ENCODE measurements at places on chromosomes 5 and 9.

DNA sequence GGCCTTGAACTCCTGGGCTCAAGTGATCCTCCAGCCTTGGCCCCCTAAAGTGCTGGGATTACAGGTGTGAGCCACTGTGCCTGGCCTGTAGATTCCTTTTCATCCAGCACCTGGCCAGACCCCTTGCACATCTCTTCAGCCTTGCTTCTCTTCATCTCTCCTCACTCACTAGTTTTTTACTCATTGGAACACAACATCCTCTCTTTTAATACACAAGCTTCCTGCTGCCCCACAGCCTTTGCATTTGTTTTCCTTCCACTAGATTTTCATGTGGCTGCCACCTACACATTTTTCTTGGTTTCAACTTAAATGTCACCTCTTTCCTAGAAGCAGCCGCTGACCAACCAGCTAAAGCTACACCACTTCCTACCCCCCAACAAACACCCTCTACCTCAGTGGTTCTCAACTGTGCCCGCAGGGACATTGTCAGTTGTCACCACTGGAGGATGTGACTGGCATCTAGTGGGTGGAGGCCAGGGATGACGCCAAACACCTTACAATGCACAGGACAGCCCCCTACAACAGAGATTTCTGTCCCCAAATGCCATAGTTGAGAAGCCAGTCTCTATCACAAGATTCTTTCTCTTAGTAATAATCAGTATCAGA lies 33.7 kb downstream of the HAVCR1 start:
- no peak for DNase-seq

- DNase-seq: no peak
Measured at GRCh38 chr5:157166214-157167213, at the start of gene GARIN3. TSS of gene GARIN3 (minus strand) at chr5:157166264. CDS start at chr5:157166168, 96 bp downstream.

DNA sequence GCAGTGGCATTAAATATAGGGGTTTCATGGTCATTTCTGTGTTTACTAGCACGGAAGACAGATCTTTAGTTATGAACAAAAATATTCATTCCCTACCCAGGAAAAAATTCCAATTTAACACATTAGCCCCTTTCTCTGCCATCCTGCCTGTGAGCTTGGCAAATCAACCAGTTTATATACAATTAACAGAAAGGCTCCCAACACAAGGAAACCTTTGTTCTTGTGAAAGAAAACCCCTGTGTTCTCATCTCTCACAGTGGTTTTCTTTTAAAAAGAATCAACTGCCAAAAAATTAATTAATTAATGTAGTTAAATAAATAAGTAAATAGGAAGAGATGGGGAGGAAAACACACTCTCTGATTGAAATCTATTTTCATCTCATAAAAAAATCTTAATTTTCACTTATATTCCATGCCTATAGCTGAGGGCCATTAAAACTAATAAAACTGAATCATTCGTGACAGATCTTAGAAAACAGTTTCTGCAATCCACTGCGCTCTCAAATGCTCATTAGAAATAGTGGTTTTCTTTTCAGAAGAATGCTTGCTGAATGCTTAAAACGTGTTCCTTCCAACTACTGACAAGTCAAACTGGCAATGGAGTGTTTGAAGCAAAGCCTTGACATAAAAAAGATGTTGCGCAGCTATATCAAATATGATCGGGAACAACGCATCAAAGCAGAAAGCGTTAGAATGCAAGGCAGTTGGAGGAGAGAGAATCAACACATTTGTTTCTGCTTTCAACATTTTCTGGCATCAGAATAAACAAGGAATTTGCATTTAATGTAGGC lies 387.7 kb downstream of the TLR4 start:
- DNase-seq: no peak

- no peak for DNase-seq
Measured at GRCh38 chr9:134476942-134477335, 150.7 kb downstream of the RXRA start.

DNA sequence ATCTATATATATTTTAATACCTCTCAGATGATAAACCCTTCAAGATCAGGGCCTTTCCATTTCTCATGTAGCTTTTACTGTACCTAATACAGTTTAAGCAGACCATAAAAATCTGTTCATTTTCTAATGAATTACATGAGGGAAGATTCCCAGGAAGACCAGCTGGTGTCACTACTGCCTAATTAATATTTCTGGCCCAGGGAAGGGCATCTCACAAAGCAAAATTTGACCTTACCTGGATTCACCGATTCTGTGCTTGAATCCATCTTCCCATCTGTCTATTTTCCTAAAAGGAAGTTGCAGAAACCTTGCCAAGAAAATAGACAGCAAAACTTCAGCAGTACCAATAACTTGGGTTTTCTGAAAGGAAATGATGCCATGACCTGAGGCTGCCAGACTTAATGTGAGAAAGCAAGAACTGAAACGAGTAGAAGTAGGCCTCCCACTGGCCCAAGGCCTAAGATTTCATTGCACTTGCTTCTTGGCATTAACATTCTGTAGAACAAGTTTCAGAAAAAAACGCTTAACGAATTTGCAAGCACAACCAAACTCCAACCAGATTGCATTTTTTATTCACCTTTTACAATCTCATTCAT lies 83.0 kb upstream of the GLIS3 start:
- DNase-seq: no peak

DNA sequence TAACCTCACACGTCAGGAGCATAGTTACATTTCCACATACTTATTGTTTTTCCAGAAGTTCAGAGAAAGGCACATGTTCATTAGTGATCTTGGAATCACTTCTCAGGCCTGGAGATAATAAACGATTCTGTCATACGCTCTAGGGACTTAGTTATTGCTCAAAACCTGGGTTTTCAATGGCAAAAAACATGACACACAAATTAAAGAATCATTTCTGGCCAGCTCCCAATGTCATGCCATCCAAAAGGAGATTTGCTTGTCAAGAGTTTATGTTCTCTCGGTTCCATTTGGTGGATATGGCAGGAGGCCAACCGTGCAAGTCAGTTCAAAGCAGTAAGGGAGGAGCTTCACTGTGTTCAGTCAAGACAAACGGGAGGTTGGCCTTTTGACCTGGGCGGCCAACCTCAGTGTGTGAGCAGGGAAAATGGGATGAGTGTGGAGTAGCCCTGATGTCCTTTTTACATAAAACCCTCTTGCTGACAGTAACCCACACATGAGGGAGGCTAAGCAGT lies 123.4 kb downstream of the NXNL2 start:
- DNase-seq: no peak

DNA sequence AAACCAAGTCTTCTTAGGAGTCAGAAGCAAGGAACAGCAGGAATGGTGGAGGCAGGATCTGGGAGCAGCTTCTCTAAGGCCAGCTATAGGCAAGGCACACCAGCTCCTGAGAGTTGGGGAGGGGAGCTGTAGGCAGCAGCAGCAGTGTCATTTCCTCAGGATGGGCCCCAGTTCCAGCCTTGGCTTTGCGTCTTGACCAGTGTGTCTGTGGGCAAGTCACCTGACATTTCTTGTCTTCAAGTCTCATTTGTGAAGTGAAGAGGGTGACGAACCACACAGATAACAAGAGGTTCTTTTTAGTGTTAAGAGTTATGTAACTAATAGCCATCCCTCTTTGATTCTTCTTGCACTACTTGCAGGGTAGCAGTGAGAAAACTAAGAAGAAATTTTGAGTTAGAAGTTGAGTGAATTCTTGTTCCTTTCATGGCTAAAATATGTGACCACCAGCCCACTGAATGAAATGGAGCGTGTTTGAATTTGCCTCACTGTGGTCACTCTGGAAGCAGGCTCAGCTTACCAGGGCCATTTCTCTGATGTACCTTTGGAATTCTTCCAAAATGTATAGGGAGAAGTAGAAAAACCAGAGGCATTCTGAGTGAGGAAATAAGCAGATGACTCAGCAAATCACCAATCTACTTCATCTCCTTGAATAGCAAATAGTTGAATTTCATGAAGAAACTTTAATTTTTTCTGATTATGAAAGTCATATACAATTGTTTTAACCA lies 42.4 kb downstream of the RHOBTB3 start:
- DNase-seq: no peak

GRCh38 chr5:93623153-93623552 lies 40.1 kb downstream of the NR2F1 start:
- no peak for DNase-seq

DNA sequence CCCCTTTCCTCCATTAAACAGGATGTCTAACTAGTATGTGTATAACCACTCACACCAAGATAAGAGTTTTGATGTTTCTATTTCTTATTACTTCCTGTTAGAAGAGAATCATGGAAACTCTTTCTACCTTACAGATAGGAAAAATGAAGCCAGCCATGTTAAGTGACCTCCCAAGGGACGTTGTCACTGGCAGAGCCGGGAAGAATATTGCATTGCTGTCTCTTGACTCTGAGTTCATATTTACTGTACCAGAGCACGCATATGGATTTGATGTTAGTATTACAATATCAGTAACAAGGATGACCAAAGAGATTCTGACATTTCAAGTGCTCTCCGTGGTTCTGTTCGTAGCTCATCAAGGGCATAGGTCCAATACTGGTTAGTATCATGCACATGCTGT lies 12.5 kb upstream of the C5orf63 start:
- DNase-seq: no peak

GRCh38 chr5:173794901-173795416 lies 93.2 kb upstream of the CPEB4 start:
- no peak for DNase-seq

GRCh38 chr5:174305241-174305681 lies 259.8 kb downstream of the NSG2 start:
- no peak for DNase-seq

- no peak for DNase-seq
Measured at GRCh38 chr5:173872957-173873305, 15.2 kb upstream of the CPEB4 start.

DNA sequence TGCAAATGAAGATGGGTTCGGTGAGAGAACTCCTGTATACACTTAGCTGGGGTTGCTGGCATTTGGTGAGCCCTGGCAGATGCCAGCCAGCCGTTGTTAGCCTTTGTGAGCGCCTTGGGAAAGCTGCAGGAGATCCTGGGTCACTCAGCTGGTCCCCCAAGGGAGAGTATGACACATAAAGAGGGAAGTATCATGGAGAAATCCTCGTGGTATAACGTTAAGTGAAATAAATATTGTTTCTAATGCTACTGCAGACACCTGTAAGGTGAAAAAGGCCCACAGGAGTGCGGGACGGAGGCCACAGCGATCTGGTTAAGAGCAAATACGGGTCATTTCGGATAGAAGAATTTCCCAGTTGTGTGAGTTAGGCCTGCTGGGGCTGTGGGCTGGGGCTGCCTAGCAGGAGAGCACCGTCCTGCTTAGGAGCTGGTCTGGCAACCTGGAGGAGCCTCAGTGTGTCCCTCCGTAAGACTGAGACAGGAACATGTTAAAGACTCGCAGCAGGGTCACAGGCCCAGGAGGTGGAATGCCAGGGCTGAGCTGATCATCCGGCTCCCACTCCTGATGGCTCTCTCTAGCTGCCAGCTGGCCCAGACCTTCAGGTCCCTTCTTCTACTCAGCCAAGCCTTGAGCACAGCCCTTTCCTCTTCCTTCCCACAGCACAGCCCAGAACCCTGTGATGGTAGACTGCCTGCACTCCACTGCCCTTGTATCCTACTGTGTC lies 4.9 kb downstream of the NKX2-5 start:
- DNase-seq: no peak

GRCh38 chr5:158569534-158569933 lies 530.2 kb downstream of the EBF1 start:
- no peak for DNase-seq

GRCh38 chr5:124444147-124444775 lies 302.2 kb downstream of the ZNF608 start:
- DNase-seq: no peak

- DNase-seq: no peak
Measured at GRCh38 chr5:32501071-32502002, 56.8 kb upstream of the ZFR start.

- DNase-seq: no peak
Measured at GRCh38 chr9:115972362-115972761, 181.2 kb upstream of the PAPPA start.

DNA sequence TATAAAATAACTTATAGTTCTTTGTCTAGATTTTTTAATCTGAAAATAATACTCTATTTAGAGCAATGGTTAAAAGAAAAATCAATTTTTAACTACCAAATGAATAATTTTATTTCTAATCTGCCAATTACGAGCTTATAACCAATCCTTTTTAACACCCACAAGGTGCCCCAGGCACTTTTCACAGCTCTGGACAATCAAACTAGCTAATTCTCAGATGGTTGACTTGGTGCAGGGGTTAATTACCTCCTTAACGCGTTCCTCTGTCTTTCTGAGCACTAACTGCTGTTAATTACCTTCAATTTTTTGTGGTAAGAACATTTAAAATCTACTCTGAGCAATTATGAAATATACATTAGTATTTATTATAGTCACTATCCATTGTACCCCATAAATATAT lies 109.6 kb upstream of the PJA2 start:
- no peak for DNase-seq
